ENCODE measurements at places on chromosomes 13 and 19.

- DNase-seq: no peak
These were observed 20.5 kb downstream of the DYRK1B start for GRCh38 chr19:39813264-39813993.

GRCh38 chr13:102678339-102679107 is 16.3 kb downstream of the METTL21C start:
- no peak for DNase-seq

DNA sequence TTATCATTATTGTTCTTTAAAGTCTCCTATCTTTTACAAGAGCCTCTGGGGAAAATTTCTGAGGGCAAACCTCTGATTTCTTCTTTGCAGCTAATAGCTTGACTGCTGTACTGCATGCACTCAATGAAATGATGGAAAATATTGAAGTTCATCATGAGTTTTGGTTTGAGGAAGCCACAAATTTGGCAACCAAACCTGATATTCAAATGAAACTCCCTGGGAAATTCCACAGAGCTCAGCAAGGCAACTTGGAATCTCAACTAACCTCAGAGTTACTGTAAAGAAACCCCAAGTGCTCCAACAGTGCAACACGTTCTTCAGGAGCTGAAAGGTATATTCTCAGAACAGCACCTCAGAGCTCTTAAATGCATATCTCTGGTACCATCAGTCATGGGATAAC is 14.2 kb upstream of the RNF6 start:
- DNase-seq: no peak

DNA sequence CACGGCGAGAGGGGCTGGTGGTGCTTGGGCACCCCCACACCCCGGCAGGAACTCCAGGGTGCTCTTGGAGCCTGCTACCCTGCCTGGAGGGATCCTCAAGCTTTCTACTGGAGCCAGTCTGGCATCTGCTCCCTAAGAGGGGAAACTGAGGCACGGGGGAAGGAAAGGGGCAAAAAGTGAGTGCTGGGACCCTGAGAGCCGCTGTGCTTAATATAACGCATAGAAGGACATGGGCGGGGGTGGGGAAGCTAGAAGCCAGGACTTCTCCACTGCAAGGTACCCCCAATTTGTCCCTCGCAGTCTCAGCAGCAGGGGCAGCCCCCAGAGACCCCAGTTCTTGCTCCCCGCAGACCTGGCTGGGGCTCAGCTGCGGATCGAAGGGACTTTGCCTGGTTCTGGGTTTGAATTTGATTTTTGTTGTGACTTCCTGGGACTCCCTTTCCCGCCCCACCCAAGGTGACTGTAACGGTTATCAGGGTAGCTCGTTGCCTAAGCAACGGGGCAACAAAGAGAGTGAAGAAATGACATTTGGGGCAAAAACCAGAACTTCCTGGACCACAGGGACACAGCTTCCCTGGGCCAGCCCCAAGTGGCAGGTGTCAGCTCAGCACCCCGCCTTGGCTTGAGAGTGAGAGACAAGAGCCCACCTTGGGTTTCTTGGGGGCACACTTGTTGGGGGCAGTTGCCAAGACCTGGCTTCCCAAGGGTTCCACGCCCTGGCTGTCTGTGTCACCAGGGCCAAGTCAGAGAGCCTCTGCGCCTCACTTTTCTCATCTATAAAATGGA is 638 bp downstream of the ADGRE5 start:
- peak; percentile 61 for DNase-seq

DNA sequence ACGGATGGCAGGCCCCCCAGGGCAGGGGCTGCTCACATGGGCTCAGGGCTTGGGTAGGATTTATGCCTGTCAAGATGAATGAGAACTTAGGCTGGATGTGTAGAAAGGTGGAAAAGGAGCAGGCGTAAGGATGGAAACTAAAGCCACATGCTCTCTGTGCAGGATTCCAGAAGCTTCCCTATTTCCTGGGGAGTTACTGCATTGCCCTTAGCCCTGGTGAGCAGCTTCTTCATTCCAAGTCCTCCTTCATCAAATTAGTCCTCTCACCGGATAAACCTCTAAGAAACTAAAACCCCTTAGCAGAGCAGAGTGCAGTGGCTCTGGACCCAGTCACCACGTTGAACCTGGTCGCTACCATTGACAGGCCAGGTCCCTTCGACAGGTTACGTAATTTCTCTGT is 7.4 kb downstream of the ATP12A start:
- no peak for DNase-seq

- no peak for DNase-seq
These were observed at the start of gene PTH2 for GRCh38 chr19:49423071-49423984. TSS of gene PTH2 (minus strand) at chr19:49423441. CDS start at chr19:49423339, 102 bp downstream.

GRCh38 chr19:13162724-13163608 is 12.8 kb downstream of the IER2 start:
- DNase-seq: peak; percentile 80

DNA sequence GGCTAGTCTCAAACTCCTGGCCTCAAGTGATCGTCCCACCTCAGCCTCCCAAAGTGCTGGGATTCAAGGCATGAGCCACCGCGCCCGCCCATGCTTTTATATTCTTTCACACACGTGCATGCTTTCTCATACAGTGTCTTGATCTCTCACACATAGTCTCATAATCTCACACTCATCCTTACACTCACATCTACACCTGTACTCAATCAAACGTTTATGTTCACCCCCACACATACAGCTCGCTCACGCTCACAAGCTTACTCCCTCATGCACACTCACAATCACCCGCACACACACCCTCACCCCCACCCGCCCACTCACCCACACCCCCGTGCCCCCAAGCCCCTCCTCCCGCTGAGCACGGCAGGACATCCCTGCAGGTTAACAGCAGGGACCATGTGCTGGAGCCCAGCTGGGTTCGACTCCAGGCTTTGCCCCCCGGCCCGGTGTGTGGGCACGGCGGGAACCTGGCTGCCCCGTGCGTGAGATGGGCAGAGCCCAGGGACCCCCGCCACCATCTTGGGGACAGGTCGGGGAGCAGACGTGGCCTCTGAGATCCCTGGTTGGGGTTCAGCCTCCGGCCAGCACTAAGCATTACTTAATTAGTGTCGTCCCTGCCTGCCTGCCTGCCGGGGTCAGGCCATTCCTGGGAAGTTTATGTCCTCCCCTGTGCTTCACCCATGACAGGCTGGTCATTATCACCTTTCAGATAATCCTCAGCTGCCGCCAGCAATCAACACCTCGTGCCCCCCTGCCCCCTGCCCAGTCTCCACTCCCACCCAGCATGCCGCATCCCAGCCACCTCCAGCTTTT is 11.4 kb downstream of the SBK2 start:
- DNase-seq: no peak

DNA sequence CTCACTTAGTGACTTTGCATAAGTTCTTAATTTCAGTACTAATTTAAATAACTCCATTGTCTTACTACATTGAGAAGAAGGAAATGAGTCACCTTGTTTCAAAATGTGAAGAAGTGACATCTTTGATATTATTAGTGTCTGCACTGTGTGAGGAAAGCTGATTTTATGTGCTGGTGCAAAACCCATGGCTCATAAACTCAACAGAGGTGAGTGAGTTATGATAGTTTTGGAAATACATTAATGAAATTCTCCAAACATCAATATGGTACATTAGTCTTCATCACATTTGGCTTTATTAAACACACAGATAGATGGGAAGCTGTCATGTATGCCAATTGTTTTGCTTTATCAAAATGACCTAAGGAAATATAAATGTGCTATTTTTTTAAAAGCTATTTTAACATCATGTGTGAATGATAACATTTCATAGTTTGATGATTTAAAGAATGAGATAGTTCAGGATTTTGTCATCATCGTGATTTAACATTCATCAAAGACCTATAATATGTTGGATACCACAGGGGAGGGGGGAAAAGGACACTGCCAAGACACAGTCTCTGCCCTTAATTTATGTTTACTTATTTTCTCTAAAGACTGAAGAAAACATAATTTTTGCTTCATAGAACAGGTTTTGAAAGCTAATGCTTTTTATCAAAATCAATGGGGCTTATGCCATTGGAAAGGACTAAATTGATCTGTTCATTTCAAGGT is 902.3 kb upstream of the SLITRK1 start:
- DNase-seq: no peak

GRCh38 chr13:77697217-77698103 is at the start of gene SLAIN1:
TSS of gene SLAIN1 (plus strand) at chr13:77697687. CDS start at chr13:77697914, 227 bp downstream.
- DNase-seq: peak; percentile 92

DNA sequence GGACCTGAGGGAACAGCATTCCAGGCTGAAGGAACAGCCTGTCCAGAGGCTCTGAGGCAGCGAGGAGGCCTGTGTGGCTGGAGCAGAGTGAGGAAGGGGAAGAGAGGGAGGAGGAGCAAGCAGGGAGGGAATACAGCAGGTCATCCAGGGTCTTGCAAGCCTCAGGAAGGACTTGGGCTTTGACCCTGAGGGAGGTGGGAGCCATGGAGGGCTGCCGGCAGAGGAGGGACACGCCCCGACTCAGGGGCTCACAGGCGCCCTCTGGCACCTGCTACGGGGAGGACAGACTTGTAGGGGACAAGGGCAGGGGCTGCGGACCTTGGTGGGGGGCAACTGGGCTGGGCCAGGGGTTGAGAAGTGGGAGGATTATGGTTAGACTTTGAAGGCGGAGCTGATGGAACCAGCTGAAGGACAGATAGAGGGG is 4.7 kb downstream of the TINCR start:
- no peak for DNase-seq

DNA sequence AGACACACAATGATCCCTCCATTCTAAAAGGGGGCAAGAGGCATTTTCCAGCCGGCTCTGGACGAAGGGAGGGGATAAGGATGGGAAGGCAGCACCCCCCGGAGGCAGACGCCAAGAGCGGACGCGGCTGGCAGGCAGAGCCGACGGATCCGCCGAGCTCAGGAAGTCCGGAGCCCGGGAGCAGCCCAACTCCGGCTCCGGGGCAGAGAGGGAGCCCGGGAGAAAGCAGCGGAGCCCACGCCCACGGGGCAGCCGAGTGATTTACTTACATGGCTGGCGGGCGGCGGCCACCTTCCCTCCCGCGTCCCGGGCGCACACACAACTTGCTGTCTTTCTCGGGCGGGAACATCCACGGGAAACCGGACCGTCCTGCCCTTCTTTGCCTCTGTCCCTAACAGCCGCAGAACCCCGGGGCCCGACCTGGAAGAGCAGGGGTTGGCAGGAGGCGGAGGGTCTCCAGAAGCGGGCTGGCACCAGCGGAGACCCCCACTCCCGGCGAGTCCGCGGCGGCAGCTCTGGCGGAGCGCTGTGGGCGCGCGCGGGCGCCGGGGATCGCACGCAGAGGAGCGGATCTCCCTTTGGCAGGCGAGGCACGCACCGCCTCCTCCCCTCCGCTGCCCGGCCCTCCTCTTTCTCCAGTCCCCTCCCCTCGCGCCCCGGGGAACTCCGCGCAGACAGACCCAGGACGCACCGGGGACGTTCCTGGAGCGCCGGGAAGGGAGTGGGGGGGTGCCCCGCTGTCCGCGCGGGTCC is at the start of gene LHFPL6:
Gene LHFPL6 (minus strand): TSS at position 580 of the 753 bp plus-strand sequence.
- DNase-seq: peak; percentile 80

DNA sequence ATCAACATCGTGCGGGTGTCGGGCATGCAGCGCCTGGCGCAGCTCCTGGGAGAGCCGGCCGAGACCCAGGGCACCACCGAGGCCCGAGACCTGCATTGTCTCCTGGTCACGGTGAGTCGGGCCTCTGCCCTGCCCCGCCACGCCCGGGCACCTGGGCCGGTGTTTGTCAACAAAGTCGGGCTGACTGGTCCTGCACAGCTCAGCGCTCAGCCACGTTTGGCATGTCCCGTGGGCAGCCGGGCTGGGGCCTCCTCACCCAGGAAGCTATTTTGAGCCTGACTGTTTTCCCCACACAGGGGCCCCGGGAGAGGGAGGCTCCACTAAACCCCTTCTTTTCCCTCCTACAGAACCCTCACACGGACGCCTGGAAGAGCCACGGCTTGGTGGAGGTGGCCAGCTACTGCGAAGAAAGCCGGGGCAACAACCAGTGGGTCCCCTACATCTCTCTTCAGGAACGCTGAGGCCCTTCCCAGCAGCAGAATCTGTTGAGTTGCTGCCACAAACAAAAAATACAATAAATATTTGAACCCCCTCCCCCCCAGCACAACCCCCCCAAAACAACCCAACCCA is 1.3 kb downstream of the GADD45B start:
- DNase-seq: no peak

GRCh38 chr19:35432911-35433310 is 15.1 kb upstream of the FFAR2 start:
- DNase-seq: no peak

DNA sequence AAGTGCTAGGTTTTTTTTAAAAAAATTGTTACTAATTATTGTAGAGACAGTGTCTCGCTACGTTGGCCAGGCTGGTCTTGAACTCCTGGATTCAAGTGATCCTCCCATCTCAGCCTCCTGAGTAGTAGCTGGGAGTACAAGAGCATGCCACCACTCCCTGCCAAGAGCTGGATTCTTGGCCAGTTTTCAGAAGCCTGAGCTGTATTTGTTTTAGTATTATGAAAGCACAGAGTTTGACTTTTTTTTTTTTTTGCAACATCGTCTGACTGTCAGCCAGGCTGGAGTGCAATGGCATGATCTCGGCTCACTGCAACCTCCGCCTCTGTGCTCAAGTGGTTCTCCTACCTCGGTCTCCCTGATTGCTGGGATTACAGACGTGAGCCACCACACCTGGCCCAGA is 7.0 kb downstream of the ARMC6 start:
- no peak for DNase-seq

GRCh38 chr13:111937777-111938311 is 129.1 kb upstream of the SOX1 start:
- DNase-seq: no peak

DNA sequence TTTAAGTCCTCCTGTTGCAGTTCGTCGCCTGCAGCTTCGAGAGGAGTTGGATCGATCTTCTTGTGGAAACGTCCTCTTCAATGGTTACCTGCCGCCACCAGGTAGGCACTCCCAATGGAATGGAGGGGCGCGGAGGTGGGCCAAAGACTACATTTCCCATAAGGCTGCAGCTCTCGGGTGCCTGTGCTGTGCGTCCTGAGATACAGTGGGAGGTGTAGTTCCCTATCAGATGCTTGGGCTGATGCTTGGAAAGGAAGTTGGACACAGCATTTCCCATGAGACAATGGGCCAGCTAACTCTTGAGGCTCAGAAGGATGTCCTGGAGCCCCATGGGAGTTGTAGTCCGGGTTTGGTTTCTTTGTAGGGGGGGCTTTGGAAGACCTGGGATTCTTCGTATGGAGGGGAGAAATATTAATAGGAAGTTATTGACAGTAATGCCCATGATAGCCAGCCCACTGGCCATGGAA is 1.8 kb downstream of the SHKBP1 start:
- no peak for DNase-seq

DNA sequence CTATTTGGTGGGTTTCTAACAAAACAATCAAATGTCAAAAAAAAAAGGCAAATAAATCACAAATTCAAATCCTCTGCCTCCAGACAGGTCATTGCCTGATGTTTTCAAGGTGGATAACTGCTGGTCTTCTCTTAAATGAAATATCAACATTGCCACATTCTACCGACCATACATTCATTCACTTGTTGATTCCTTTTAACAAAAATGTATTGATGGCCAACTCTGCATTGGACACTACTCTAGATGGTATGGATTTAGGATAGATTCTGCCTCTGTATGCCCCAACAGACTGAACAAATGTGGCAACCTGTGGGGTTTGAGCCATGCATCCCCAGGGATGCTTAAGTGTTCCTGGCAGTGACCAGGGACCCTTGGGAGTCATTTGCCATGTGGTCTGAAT is 87.6 kb upstream of the STK24 start:
- no peak for DNase-seq
